ENCODE measurements at places on chromosomes 3 and 15.
A peak's percentile ranks its signal among the peaks of the same experiment; 100 is the strongest.

GRCh38 chr3:73143821-73144237, 82.4 kb downstream of the EBLN2 start:
- DNase-seq, result no peak

DNA sequence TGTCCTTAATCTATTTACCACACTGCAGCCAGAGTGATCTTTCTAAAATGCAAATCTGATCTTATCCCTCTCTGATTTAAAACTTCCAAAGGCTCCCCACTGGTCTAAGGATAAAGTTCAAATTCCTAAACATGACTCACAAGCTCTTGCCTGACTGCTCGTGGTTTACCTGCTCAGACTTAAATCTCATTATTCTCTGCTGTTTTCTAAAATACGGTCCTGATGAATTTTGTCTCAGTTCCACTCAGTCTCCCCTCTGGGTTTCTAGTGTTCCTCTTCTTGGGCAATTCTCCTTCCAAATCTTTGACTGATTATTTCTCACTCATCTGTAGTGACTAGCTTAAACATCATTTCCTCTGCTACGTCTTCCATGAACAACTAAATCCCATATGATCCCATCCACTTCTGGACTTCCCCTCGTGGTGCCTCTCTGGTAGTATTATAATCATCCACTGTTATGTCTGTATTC, 108.3 kb downstream of the P3H2 start:
- DNase-seq, result no peak

- DNase-seq, result no peak
Measured at GRCh38 chr3:147358144-147358992, 48.0 kb downstream of the ZIC4 start.

DNA sequence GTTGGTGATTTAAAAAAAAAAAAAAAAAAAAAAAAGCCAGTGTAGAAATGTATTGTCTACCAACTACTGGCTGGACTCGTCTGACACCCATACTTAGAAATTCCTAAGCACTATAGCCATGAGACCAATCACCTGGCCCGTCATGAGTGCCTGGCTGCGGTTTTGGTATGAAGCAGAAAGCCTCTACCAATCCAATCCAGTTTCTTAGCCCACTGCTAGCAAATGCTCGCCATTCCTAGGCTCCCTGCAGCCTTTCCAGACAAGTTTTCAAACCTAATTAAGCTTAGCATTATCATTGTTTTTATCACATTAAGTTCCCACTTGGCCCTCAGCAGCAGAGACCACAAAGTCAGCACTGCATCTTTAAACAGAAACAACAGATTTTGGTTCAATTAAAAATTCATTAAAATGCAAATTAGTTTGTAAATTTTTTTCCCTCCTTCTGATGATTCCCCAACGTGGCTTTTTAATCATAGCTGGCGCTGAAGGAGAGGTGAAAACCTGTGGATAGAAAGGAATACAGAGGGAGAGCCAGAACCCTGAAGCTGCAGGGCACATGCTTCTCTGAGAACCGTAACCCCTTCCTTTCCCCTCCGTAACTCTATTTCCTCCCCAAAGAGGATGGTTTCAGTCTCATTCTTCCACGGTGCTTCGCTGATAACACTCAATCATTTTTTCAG, 32.2 kb upstream of the ST8SIA2 start:
- no peak for DNase-seq

DNA sequence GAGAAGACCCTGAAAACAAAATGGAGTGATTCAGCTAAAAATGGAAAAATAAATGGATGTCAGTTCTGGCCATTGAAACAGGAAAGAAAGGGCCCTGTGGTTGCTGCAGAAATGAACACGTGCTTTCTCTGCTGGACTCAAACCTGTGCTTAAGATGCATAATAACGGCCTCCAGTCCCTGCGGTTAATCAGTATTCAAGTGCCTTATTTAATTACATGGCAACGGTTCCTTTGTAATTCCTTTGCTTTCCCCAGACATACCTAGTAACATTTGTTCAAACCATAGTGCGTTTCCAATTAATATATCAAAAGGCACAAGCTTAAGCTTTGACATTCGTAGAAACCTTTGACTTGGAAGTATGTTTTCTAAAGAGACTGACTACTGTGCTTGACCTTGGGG, 428.3 kb downstream of the GABRG3 start:
- no peak for DNase-seq

GRCh38 chr3:147400111-147400510, 6.2 kb downstream of the ZIC4 start:
- no peak for DNase-seq

- no peak for DNase-seq
Measured at GRCh38 chr3:21446027-21446426, 305.0 kb downstream of the ZNF385D start.

DNA sequence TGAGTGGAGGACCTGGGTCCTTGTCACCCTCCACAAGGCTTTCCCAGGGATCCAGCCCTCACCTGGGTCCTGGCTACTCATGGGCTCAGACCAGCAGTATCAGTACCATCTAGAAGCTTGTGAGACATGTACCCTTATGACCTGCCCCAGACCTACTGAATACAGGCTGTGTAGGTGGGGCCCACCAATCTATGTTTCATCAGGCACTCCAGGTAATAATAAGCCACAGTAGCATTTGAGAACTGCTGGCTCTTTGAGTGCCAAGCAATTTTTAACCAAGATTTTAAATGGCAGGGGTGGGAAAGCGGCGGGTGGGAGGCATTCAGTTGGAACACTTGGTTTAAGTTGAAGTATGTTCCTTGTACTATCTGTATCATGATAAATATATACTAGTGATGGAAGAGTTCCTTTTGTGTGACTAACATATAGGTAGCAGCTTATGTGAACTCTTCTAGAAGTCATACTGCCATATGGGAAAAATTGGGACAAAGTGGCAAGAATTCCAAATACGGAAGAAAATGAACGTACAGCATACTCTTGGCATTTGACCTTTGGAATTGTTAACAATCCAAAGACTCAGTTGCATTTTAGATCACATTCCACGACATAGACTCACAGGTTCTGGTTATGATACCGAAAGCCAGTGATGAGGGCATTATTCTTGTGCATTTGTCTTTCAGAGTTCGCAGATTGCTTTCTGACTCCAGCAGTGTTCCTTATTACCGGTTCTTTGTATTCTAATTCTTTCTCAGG, 190.4 kb downstream of the GHSR start:
- no peak for DNase-seq

GRCh38 chr3:190701096-190701532, 161.4 kb downstream of the GMNC start:
- DNase-seq, result peak; percentile 37

- DNase-seq, result no peak
Measured at GRCh38 chr15:45102226-45102625, 11.7 kb downstream of the DUOX2 start.

DNA sequence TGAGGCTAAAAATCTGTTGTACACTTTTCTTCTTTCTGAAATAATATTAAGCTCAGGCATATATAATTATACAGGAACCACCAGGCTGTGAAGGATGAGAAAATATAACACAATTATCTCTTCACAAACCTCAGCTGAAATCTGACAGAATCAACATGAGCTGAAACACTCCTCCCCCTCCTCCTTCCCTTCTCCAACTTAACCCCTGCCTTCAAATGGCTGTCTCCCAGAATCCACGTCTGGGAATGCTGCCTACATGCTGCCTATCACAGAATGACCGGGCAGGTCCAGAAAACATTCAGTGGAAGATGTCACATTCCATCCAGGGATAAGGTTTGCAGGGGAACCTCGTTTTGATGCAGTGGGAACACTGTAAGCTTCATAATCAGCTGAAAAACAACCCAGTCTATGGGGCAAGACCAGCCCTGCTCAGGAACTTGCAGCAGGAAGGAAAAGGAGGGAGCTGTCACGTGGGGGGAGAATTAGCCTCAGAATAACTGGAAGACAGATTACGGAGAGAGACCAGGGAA, 44.0 kb upstream of the SEMA6D start:
- DNase-seq, result no peak

DNA sequence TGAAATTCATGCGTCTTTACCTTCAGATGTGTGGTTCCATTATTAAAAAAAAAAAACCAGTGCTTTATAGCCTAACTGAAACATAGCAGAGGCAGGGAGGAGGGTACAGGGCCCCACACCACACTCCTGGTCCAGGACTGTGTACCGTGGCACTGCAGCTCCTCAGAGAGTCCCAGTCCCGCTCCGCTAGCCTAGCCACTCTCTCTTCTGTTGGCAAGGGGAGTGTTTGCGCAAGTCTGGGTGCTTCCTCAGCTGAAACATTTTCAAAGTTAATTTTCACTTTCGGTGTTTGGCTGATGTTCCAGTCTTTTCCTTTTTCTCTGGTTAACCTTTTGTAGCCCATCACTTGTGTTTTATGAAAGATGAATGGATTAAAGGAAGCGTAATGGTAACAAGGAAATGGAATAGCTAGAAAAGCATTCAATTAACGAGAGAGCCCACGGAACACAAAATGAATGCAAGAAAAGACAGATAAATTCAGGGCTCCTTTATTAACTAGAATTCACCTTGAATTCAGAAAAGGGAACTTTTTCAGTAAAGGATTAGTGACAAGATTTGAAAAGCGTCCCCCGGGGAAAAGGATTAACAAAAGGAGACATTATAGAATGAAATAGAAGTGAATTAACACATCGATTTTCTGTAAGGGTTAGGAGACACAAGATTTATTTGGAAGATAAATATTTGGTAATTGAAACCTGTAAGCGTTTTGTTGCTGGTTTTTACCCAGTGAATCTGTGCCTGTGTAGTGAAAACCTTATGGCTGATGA, 177.0 kb downstream of the CACNA2D3 start:
- DNase-seq, result no peak

- no peak for DNase-seq
Measured at GRCh38 chr3:37510755-37511154, 336.4 kb upstream of the LRRFIP2 start.

- no peak for DNase-seq
Measured at GRCh38 chr3:127728417-127729015, 55.8 kb downstream of the ABTB1 start.

DNA sequence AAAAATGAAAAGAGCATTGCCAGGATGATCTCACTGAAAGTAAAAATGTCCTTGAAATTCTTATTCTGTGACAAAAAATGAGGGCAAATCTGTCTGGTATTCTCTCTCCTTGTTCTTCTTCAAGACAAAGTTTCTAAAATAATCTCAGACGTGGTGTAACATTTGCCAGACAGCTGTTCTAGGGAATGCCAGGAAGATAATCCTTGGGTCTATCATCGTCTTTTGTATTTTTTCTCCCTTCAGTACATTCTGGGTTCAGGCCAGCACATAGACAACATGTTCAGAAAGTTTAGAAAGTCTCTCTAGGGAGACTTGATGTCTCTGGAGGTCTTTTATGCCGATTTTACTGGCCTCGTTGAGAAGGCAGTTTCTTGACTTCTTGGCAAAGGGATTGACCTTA, 121.2 kb upstream of the HES1 start:
- DNase-seq, result no peak

GRCh38 chr3:99741588-99741987, 76.1 kb upstream of the CMSS1 start:
- DNase-seq, result no peak

- no peak for DNase-seq
Measured at GRCh38 chr3:86937306-86937791, 53.6 kb downstream of the VGLL3 start.

GRCh38 chr3:13305623-13306022, 114.5 kb downstream of the NUP210 start:
- DNase-seq, result no peak

GRCh38 chr3:108603691-108604090, 14.2 kb downstream of the DZIP3 start:
- no peak for DNase-seq

DNA sequence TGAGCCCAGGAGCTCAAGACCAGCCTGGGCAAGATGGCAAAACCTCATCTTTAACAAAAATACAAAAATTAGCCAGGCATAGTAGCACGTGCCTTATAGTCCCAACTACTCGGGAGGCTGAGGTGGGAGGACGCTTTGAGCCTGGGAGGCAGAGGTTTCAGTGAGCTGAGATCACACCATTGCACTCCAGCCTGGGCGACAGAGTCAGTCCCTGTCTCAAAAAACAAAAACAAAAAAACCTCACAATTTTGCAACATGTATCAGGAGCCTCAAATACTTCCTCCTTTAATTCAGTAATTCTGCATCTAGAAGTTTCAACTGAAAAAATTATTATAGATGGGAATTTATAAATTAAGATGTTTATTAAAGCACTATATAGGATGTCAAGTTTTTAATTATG, 1.1 kb downstream of the MRPL47 start:
- DNase-seq, result no peak

- DNase-seq, result no peak
Measured at GRCh38 chr3:34859746-34860145, 779.6 kb upstream of the ARPP21 start.

- no peak for DNase-seq
Measured at GRCh38 chr3:154862265-154862664, 217.9 kb upstream of the MME start.

GRCh38 chr3:178140531-178141304, 395.5 kb upstream of the KCNMB2 start:
- DNase-seq, result no peak

- DNase-seq, result no peak
Measured at GRCh38 chr15:82130248-82130647, 84.4 kb upstream of the MEX3B start.

GRCh38 chr15:24832282-24832681, 122.5 kb upstream of the SNRPN start:
- DNase-seq, result no peak

DNA sequence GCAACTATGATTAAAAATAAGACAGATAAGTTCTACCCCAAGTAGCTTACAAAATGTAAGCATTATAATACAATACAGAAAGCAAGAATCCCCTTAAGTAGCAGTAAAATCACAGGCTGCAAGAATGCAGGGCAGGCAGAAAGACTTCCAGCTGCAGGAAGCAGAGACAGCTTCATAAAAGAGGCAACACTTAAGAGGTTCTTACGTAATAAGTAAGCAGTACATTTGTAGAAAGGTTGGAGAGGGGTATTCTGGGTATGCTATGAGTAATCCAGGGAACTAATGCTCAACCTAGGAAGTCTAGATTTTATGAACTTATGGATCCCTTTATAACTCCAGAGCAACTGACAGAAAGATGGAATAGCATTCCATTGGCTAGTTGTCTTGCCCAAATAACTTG, 151.6 kb downstream of the IL5RA start:
- DNase-seq, result no peak

DNA sequence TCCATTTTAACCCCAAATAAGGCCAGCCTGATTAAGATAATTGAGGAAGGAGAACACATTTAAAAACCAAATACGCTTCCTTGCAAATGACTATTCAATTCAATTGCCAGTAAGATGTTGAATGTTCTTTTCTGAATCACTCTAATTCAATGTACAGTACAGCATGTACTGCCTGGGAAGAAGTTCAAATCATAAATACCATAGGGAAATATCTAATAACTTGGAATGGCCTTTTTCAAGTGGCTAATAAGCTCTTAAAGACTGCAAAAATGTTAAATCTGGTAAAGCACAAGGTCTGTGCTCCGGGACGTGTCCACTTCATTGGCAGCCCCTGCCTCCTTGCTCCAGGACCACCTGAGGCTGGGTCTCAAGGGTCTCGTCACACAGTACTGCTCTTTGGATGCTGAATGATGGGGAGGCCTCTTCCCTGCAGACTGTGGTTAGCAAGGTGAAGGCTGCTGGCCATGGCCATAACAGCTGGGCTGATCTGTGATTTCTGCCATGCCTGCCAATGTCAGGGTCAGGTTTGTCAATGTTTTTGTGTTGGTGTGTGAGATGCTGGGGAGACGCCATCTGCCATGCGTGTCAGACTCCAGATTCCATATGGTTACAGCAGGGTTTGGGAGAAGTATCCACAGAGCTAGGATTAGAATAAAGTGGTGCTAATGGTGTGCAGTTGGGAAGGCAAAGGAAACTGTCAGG, 300.5 kb downstream of the ADAMTS17 start:
- DNase-seq, result no peak

All from activated CD4-positive, alpha-beta T cell treated with anti-CD3 and anti-CD28 coated beads for 36 hours (primary cell).